G401 (cell line): ENCODE measurements at places on chromosomes 2 and 18.

GRCh38 chr2:128545829-128546228, 227.2 kb upstream of the HS6ST1 start:
- peak; percentile 11 for DNase-seq

- no peak for DNase-seq
Measured at GRCh38 chr2:12333293-12333692, 383.4 kb upstream of the TRIB2 start.

- DNase-seq = no peak
Measured at GRCh38 chr18:56445422-56445821, 193.0 kb downstream of the TXNL1 start.

- DNase-seq = no peak
Measured at GRCh38 chr2:105660489-105660888, 84.2 kb upstream of the NCK2 start.

GRCh38 chr2:241774419-241775222, 2.0 kb upstream of the GAL3ST2 start:
- no peak for DNase-seq
